ENCODE measurements at places on chromosomes 13 and 19. TPM values are rescaled to one million over a fixed set of nuclear protein-coding genes. Genes with fewer than 3 reads are reported as not detected.

HOMER3 gene
- total RNA-seq: 29.5 TPM

- H3K27ac ChIP-seq: no peak overlapping the region
- no peaks in the 10 kb centered on the region for H3K27me3 ChIP-seq
- H3K4me3 ChIP-seq: no peak overlapping the region
- no peaks in the 10 kb centered on the region for H3K36me3 ChIP-seq
- DNase-seq: no peak
Observed at GRCh38 chr13:51050021-51050830, 60.8 kb downstream of the C13orf42 start.

GRCh38 chr19:45218911-45219743 lies 26.1 kb downstream of the EXOC3L2 start:
- DNase-seq: no peak
- H3K36me3 ChIP-seq: no peaks in the 10 kb centered on the region
- no peaks in the 10 kb centered on the region for H3K4me1 ChIP-seq
- H3K4me3 ChIP-seq: no peak overlapping the region

GRCh38 chr13:94822356-94822755 lies 110.0 kb upstream of the SOX21 start:
- no peaks in the 10 kb centered on the region for H3K27me3 ChIP-seq
- no peak overlapping the region for H3K27ac ChIP-seq
- DNase-seq: no peak

DNA sequence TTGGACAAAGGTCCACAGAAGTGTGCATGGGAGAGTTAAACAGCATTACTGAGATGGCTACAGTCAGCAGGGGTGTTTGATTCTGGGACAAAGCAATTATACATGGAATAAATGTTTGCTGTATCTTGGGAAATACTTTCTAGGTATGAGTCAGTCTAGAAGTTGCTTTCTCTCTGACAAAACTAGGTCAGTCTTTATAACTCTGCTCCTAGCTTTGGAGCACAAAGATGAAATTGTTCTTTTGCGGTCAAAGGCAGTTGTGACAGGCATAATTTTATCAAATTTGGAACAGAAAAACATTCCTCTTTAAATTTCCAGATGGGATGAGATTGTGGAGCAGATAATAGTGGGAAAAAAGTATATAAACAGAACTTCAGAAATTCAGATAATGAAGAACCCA lies 1045.4 kb upstream of the MIR17HG start:
- no peaks in the 10 kb centered on the region for H3K36me3 ChIP-seq
- no peaks in the 10 kb centered on the region for H3K27me3 ChIP-seq
- no peak overlapping the region for H3K27ac ChIP-seq
- no peak overlapping the region for H3K4me3 ChIP-seq

All from prostate gland (tissue), 2 donors.